ENCODE measurements at places on chromosomes 1 and 21. TPM values are rescaled to one million over a fixed set of nuclear protein-coding genes. Genes with fewer than 3 reads are reported as not detected.

NTMT2 gene
- polyA plus RNA-seq = not detected

AMY1C gene
- not detected for polyA plus RNA-seq

NBPF4 gene
- 5.9 TPM for polyA plus RNA-seq

HHIPL2 gene
- 1.1 TPM for polyA plus RNA-seq

TRIM67 gene
- polyA plus RNA-seq = 0.60 TPM

CFHR1 gene
- not detected for polyA plus RNA-seq

PALMD gene
- 4.5 TPM for polyA plus RNA-seq

Measured in K562 (cell line).